Right atrium auricular region (tissue), 2 donors: ENCODE measurements at places on chromosomes 13 and 19. TPM values are rescaled to one million over a fixed set of nuclear protein-coding genes. Genes with fewer than 3 reads are reported as not detected.

- H3K4me3 ChIP-seq = peak overlapping the region; percentile 1
- DNase-seq = no peak
- H3K36me3 ChIP-seq = no peaks in the 10 kb centered on the region
- no peaks in the 10 kb centered on the region for H3K27me3 ChIP-seq
- H3K4me1 ChIP-seq = no peaks in the 10 kb centered on the region
Observed at GRCh38 chr13:35388441-35389355, 87.8 kb downstream of the MAB21L1 start.

GRCh38 chr19:40398417-40399131 is 8.6 kb upstream of the HIPK4 start:
- H3K36me3 ChIP-seq = no peaks in the 10 kb centered on the region
- no peaks in the 10 kb centered on the region for H3K27me3 ChIP-seq
- no peak for DNase-seq
- H3K4me3 ChIP-seq = no peak overlapping the region

ZNF548 gene
- 18.3 TPM for total RNA-seq

- no peaks in the 10 kb centered on the region for H3K27me3 ChIP-seq
- no peak for DNase-seq
- no peaks in the 10 kb centered on the region for H3K4me1 ChIP-seq
- no peak overlapping the region for H3K27ac ChIP-seq
- H3K4me3 ChIP-seq = no peak overlapping the region
- no peaks in the 10 kb centered on the region for H3K36me3 ChIP-seq
Observed at GRCh38 chr13:20350819-20351218, 118.7 kb upstream of the GJB6 start.

GRCh38 chr13:20001366-20002190 is 43.1 kb downstream of the ZMYM2 start:
- H3K4me1 ChIP-seq = peaks cover 18% of the 10 kb centered on the region
- no peaks in the 10 kb centered on the region for H3K27me3 ChIP-seq
- H3K4me3 ChIP-seq = no peak overlapping the region
- H3K36me3 ChIP-seq = peaks cover 26% of the 10 kb centered on the region
- no peak overlapping the region for H3K27ac ChIP-seq

GRCh38 chr13:31015199-31015598 is 82.7 kb downstream of the TEX26 start:
- no peaks in the 10 kb centered on the region for H3K27me3 ChIP-seq
- H3K36me3 ChIP-seq = no peaks in the 10 kb centered on the region
- H3K27ac ChIP-seq = no peak overlapping the region
- no peaks in the 10 kb centered on the region for H3K4me1 ChIP-seq
- DNase-seq = no peak
- no peak overlapping the region for H3K4me3 ChIP-seq

LENG9 gene
- 4.9 TPM for total RNA-seq

DNA sequence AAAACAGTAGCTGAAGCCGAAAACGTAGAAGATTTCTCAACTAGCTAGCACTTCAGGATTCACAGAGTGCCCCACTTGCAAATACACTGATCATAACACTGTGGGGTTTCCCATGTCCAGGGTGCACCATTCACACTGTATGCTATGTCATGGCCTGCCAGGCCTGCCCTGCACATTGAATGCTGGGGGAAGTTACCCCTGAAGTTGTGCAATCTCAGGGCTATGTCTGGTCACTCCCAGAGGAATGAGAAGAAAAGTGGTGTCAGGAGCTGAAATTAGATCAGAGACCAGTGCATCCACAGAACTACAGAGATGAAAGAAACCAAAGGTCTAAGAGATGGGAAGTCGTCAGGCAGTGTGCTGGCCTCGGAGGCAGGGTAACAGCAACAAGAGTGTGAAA is 196.8 kb downstream of the RAP2A start:
- no peak overlapping the region for H3K4me3 ChIP-seq
- H3K27me3 ChIP-seq = no peaks in the 10 kb centered on the region
- no peaks in the 10 kb centered on the region for H3K36me3 ChIP-seq
- H3K4me1 ChIP-seq = no peaks in the 10 kb centered on the region

- H3K36me3 ChIP-seq = no peaks in the 10 kb centered on the region
- H3K27me3 ChIP-seq = no peaks in the 10 kb centered on the region
- no peak overlapping the region for H3K27ac ChIP-seq
- H3K4me1 ChIP-seq = no peaks in the 10 kb centered on the region
Observed at GRCh38 chr13:99151516-99151915, 49.1 kb upstream of the UBAC2 start.

- no peaks in the 10 kb centered on the region for H3K4me1 ChIP-seq
- H3K36me3 ChIP-seq = no peaks in the 10 kb centered on the region
- H3K27me3 ChIP-seq = no peaks in the 10 kb centered on the region
- H3K27ac ChIP-seq = no peak overlapping the region
Observed at GRCh38 chr13:40306817-40307216, 359.6 kb downstream of the FOXO1 start.

- no peaks in the 10 kb centered on the region for H3K27me3 ChIP-seq
Observed at GRCh38 chr13:102452836-102453235, 51.0 kb upstream of the FGF14 start.

DNA sequence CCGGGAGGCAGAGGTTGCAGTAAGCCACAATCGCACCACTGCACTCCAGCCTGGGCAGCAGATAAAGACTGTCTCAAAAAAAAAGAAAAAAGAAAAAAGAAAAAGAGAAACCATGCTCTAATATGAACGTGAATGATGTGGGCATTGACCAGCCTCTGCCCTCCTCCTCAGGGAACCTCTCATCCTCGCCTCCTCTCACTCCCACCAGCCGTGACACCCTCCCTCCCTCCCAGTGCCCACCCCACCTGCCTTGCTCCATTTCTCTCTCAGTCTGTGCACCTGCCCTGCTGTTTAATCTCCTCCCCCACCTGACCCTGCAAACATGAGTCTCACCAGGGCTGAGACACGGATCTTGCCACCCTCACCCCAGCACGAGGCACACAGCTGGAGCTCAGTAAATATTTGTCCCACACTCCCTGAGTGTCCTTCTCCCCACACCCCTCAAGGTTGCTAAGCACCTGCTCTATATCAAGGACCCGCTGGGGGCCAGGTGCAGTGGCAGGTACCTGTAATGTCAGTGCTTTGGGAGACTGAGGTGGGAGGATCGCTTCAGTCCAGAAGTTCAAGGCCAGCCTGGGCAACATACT is 7.5 kb upstream of the BCAT2 start:
- H3K27me3 ChIP-seq = no peaks in the 10 kb centered on the region
- DNase-seq = no peak
- no peaks in the 10 kb centered on the region for H3K36me3 ChIP-seq
- H3K27ac ChIP-seq = no peak overlapping the region

GRCh38 chr13:36242761-36243160 is 28.4 kb upstream of the SOHLH2 start:
- no peaks in the 10 kb centered on the region for H3K27me3 ChIP-seq
- no peak overlapping the region for H3K4me3 ChIP-seq
- H3K4me1 ChIP-seq = no peaks in the 10 kb centered on the region
- DNase-seq = no peak

OVOL3 gene
- total RNA-seq = not detected

DNA sequence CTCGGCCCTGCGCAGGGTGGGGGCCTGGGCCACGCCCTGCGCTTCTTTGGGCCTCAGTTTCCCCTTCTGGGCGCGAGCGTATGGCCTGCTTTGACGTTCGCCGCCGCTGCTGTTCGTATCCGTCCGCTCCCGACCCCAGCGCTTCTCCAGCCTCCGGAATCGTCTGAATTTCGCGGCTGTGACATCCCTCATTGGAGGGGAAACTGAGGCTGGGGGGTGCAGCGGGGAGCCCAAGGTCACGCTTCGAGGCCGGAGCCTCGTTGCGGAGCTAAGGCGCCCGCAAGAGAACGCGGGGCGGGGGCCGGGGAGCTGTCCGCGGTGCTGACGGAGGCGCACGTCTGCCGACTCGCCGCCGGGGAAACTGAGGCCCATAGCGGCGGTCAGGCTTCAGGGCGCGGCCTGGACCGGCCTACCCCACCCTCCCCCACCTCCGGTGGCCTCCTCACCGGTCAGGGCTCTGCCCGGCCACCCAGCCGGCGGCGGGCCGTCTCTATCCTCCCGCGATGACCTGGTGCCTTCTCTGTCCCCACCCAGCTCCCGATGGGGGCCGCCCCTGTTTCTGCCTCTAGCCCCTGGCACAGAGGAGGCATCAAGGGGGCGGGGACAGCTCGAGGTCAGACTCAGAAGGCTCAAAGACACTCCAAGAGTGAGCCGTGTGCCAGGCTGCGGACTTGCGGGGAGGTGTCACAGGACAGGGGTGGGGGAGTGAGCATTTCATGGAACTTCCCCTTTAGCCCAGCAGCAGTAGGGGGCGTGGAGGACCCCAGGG is 3.0 kb upstream of the APC2 start:
- H3K27me3 ChIP-seq = peaks cover 45% of the 10 kb centered on the region
- DNase-seq = no peak
- no peak overlapping the region for H3K27ac ChIP-seq
- peaks cover 8% of the 10 kb centered on the region for H3K36me3 ChIP-seq
- H3K4me1 ChIP-seq = no peaks in the 10 kb centered on the region

GRCh38 chr19:49923055-49924003 is 5.7 kb upstream of the ATF5 start:
- no peak for DNase-seq
- H3K27ac ChIP-seq = no peak overlapping the region
- H3K4me3 ChIP-seq = no peak overlapping the region
- peaks cover 20% of the 10 kb centered on the region for H3K36me3 ChIP-seq
- peaks cover 29% of the 10 kb centered on the region for H3K4me1 ChIP-seq

CGB5 gene
- not detected for total RNA-seq

DNA sequence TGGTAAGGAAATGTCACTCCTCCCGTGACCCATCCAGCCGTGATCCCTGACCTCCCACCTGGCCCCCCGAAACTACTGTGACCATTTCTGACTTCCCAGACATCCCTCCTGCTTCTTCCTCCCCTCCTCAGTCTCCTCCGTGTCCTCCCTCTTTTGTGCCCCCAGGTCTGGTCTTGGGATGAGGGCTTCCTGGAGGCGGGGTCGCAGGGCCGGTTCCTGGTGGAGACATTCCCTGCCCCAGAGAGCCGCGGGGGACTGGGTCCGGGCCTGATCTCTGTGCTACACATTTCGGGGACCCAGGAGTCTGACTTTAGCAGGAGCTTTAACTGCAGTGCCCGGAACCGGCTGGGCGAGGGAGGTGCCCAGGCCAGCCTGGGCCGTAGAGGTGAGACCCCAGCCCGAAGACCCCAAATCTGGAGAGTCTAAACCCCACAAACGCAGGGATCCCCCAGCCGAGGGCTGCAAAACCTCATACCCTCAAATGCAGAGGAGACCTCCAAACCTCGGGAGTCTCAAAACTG is 5.0 kb downstream of the KIRREL2 start:
- H3K4me3 ChIP-seq = no peak overlapping the region
- H3K4me1 ChIP-seq = peaks cover 8% of the 10 kb centered on the region
- H3K27ac ChIP-seq = no peak overlapping the region
- no peaks in the 10 kb centered on the region for H3K36me3 ChIP-seq

GRCh38 chr19:42202290-42202880 is 15.1 kb downstream of the DEDD2 start:
- H3K4me1 ChIP-seq = peaks cover 27% of the 10 kb centered on the region
- no peak for DNase-seq

GRCh38 chr19:52198678-52199077 is 8.8 kb downstream of the PPP2R1A start:
- H3K27me3 ChIP-seq = no peaks in the 10 kb centered on the region
- H3K4me3 ChIP-seq = no peak overlapping the region
- DNase-seq = no peak
- H3K4me1 ChIP-seq = no peaks in the 10 kb centered on the region
- H3K27ac ChIP-seq = peak overlapping the region; percentile 85
- H3K36me3 ChIP-seq = peaks cover 49% of the 10 kb centered on the region

DNA sequence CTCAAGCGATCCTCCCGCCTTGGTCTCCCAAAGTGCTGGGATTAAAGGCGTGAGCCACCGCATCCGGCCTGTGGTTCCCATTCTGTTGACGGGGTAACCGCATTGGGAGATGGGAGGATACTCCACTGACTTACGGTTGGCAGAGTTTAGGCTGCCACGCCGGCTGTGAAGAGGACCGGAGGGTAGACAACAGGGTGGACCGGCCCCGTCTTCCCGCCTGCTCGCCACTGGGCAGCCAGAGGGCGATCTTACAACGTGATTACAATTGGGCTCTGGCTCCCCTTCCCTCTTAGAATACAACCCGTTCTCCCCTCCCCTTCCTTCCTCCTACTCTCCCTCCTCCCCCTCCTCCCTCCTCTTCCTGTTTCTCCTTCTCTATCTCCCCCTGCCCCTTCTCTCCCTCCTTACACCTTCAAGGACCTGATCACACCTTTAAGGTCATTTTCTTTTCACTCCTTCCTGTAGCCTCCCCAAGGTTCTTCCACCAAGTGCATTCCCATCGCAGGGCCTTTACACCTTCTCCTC is 957 bp upstream of the CCDC194 start:
- DNase-seq = no peak
- no peaks in the 10 kb centered on the region for H3K4me1 ChIP-seq
- H3K4me3 ChIP-seq = no peak overlapping the region
- H3K36me3 ChIP-seq = no peaks in the 10 kb centered on the region
- H3K27me3 ChIP-seq = no peaks in the 10 kb centered on the region

WDR88 gene
- total RNA-seq = not detected

DNA sequence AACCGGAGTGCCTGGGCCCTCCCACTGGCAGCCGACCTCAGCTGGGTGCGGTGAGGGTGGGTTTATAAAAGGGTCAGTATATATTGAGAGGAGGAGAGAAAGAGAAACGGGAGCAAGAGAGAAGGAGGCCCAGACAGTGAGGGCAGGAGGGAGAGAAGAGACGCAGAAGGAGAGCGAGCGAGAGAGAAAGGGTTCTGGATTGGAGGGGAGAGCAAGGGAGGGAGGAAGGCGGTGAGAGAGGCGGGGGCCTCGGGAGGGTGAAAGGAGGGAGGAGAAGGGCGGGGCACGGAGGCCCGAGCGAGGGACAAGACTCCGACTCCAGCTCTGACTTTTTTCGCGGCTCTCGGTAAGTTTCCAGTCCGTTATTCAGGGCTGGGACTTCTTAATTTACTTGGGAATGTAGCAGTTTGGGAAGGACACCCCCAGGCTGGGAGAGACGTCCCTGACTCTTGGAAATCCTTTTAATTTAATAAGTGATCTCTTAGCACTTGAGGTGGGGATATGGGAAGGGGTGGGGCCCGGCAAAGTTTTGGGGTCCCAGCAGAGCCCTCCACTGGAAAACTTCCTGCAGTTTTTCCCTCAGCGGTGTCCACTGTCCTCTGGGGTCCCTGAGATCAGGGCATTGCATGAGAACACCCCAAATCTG is at the start of gene EMP3:
TSS of gene EMP3 (plus strand) at position 288 of the 646 bp plus-strand sequence. CDS start 1,293 bp downstream, outside the sequence.
- H3K27me3 ChIP-seq = no peaks in the 10 kb centered on the region
- peak within 1 kb of the TSS; percentile 61 for H3K4me3 ChIP-seq
- H3K27ac ChIP-seq = peak within 1 kb of the TSS; percentile 95
- peaks cover 55% of the 10 kb centered on the region for H3K4me1 ChIP-seq
- DNase-seq = peak; percentile 87

ELOF1 gene
- 17.1 TPM for total RNA-seq

TUBB4A gene
- 2.3 TPM for total RNA-seq

DNA sequence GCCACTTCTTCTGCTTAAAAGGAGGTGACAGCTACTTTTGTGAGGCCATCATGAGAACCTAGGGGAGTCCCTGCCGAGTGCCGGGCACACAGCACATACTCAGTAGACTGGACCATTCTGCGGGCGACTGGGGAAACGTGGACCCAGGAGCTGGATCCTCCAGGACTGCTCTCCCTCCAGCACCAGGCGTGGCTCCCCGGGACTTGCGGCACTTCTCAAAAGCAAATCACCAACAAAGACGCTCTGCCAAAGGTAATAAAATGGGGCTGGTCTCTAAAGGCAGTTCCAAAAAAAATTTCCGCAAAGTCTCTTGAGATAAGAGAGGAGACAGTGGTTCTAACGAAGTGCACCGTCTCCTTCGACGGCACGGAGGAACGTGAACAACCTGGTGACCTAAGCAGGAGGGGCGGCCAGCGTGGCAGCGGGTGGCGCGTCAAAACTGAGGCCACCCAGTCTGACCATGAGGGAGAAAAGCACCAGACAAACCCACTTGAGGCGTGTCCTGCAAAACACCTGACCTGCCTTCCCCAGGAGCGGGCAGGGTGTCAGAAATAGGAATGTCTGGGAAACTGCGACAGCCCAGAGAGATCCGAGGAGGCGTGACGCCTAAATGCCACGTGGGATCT is 1.4 kb upstream of the TMPRSS9 start:
- no peak overlapping the region for H3K27ac ChIP-seq
- H3K4me1 ChIP-seq = no peaks in the 10 kb centered on the region
